Uterus (tissue), 4 donors: ENCODE measurements at places on chromosomes 5 and 9. TPM values are rescaled to one million over a fixed set of nuclear protein-coding genes. Genes with fewer than 3 reads are reported as not detected.
A peak's percentile ranks its signal among the peaks of the same experiment; 100 is the strongest.

- no peak for DNase-seq
Measured at GRCh38 chr9:3969590-3970260, 330.1 kb downstream of the GLIS3 start.

GRCh38 chr5:147669169-147669869, 113.2 kb downstream of the JAKMIP2 start:
- no peak for DNase-seq

DNA sequence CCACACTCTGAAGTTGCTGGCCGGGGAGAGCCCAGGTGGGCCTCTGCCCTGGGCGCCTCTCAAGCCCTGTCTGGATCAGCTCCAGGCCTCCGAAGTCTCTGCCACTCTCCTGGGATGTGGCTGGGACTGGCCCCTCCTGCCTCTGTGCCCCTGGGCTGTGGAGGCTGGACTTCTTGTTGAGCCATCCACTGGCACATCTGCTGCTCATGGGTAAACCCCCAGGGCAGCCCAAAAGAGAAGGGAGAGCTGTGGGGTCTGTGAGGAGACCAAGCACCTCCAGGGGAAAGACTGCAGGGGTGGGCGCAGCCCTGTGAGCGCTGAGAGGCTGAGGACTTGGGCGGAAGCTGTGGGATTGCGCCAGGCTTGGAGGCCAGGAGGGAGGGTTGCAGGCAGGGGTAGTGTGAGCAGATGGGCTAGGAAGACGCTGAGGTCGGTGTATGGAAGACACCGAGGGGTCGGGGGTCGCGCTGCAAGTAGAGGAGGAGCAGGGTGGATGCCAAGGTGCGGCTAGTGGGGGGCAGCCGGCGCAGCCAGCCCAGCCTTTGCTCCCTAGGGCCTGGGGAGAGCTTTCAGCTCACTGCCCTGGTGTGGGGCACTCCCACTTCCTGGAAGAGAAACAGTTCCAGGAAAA, 118.1 kb downstream of the WNK2 start:
- peak; percentile 10 for DNase-seq

The PPP2R2B gene
- total RNA-seq = not detected

- DNase-seq = no peak
Measured at GRCh38 chr9:88056876-88057275, 81.4 kb downstream of the SPATA31C2 start.

DNA sequence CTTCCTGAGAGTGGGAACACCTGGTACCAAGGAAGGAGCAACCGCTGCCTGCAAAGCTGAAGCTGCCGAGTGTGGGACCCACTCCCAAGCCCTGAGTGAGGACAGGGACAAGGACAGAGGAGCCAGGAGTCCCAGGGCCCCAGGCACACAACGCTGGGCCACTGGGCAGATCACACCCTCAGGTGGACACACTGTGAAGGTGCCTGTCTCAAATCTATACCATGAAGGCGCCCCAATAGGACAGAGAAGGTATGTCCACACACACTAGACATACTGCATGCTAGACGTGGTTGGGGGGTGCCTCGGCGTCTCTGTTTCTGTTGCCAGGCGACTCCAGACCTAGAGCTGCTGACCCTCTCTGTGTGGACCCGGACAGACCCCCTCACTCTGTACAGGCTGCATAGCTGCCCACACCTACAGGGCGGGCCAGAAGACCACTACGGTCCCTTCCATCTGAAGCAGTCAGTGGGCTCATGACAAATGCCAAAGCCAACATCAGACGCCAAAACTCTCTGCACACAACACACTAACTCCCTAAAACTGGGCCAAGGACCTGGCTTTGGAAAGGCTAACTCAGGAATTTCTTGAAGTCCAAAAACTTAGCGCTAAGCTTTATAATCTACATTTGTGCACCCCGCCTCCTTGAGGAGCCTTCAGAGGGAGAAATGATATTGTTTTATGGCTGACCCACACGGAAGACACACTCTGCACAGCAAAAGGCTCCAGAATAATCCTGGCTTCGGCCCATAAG, 60.7 kb downstream of the ROR2 start:
- no peak for DNase-seq

- no peak for DNase-seq
Measured at GRCh38 chr5:83653669-83654068, 67.0 kb downstream of the HAPLN1 start.

The HTR4 gene
- total RNA-seq = 0.26 TPM

DNA sequence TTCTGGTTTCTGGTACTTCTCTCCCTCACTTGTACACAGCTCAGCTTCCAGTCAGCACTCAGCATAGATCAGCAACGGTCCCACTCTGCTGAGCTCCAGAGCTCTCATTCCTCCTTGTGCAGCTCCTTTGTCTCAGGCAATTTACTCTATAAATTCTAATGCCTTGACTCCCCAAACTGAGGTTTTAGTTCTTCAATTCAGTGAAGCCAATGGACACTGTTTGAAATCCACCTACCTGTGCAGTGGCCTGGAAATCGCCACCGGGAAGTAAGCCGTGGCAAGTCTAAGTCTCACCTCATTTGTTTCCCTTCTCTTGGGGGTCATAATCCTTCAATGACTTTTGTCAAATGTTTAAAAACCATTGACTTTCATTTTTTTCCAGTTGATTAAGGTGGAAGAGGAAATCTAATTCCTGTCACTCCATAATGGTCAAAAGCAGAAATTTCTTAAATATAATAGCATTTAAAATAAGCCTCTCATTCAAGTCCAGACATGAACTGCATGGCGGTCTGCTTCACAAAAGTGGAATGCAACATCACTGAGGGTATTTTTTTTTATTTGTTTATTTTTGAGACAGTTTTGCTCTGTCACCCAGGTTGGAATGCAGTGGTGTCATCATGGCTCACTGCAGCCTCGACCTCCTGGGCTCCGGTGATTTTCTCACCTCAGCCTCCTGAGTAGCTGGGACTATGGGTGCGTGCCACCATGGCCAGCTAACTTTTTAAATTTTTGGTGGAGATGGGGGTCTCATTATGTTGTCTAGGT, 79.6 kb downstream of the C7 start:
- no peak for DNase-seq

DNA sequence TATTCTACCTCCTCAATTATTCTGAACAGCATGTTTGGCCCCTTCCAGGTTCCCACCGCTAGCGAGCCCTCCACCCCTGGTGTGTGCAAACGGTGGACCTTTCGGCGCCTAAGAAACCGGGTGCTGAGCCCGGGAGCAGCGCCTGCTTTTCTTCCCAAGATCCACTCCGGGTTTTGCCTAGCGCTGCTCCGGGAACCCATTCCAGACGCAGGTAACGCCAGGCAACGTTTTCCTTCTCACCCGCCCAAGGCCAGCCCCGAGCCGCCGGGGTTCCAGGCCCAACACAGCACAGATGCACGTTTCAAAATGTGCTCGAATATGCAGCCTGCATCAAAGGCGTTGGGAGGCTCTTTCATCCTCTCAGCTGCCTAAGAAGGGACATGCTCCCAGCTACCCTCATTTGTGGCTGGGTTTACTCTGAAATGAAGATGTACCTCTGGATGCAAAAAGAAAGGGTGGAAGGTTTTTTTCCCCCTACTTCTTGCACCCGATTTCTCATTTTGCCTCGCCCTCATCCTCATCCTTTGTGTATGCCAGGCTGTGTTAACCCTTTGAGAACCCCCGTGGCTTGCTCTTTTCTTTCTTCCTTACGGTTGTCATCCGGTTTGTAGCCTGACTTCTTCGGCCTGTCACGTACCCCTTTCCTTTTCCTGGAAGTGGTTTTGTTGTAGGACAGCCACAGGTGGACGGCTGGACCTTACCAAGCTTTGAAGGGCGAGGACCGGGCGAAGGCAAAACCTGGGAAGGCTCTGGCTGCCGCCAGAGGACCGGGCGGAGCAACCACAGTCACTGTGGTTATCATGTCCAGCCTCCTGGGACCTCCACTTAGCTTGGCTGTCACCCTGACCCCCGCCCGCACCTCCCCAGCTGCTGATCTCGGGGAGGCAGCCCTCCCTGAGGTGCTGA, 226.9 kb downstream of the SMARCA2 start:
- DNase-seq = peak; percentile 89

- no peak for DNase-seq
Measured at GRCh38 chr5:107505763-107506534, 164.8 kb downstream of the EFNA5 start.

- DNase-seq = no peak
Measured at GRCh38 chr5:60210810-60211209, 317.3 kb upstream of the PDE4D start.

DNA sequence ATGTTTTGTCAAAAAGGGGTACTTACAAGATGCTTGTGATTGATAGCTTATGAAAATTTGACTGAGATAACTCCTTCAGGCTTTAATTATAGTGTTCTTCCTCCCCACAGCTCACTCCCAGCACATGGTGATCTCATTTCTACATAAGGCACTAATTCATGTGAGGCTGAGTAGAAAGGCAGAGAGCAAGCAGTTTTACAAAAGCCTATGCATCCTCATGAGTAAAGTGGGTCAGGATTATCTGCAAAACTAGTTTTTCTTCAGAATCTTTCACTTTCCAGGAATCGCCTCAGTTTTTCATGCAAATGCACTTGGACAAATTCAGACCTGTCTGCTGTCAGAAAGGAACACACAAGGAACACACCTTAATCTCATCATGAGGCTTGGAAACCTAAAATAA, 92.1 kb upstream of the FBN2 start:
- no peak for DNase-seq

- DNase-seq = no peak
Measured at GRCh38 chr5:139635191-139635590, 13.0 kb upstream of the CXXC5 start.

GRCh38 chr9:16421532-16421931, 448.9 kb downstream of the BNC2 start:
- no peak for DNase-seq

The PALM2AKAP2 gene
- 49.5 TPM for total RNA-seq

The GLRA1 gene
- not detected for total RNA-seq

The STPG3 gene
- total RNA-seq = not detected

- no peak for DNase-seq
Measured at GRCh38 chr9:123268199-123268464, 254 bp downstream of the STRBP start.

- no peak for DNase-seq
Measured at GRCh38 chr9:88370346-88370745, 17.9 kb upstream of the SPIN1 start.

- DNase-seq = no peak
Measured at GRCh38 chr9:17536027-17536426, 42.8 kb upstream of the SH3GL2 start.

The ZNF622 gene
- total RNA-seq = 12.6 TPM

GRCh38 chr9:32581512-32582143, 8.7 kb upstream of the NDUFB6 start:
- DNase-seq = no peak

DNA sequence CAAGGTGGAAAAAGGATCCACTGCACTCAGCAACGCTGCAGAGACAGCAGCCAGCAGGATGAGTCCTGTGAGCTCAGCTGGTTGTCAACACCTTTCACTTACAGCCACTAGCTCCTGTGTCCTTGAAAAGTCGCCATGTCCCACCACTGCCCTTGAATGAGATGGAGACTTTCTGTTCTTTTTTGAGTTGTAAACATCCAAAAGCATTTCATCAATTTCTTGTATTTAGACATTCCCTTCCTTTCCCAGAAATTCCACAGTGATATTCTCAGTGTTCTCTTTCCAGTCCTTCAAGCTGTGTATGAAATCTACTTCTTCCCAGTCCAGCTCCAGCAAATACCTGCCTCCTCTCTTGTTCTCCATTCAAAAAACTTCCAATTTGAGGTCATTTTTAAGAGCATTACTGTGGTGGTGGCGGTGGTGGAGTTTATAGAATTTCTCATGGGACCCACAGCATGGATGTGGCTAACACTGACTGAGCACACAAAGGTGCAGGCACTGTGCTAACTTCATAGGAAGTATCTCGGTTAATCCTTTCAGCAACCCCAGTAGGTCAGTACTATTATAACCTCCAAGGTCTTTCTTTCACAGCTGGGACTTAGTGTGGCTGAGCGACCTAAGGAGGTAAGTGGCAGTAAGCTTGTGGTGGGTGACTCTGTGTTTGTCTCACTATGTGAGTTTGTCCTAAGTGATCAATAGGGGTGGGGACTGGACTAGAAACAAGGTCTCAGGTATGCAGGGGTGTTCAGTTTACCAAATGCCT, 15.0 kb upstream of the GPX3 start:
- DNase-seq = peak; percentile 67

- DNase-seq = no peak
Measured at GRCh38 chr5:134086225-134086942, 28.1 kb upstream of the TCF7 start.

DNA sequence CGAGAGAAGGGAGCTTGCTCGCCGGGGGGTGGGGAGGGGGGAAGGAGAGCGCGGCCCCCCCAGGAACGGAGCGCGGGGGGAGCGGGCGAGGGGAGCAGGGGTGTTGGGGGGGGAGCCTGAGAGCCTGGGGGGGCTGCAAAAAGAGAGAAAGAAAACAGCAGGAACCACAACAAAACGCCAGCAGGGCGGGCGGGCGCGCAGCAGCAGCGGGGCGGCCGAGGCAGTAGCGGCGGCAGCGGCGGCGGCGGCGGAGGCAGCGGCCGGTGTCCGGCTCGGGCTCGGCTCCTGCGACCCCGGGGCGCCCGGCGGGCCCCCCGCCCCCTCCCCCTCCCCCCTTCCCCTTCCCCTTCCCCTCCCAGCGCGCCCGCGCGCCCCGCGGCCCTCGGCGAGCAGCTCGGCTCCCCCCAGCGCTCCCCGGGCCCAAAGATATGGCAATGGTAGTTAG, 1.6 kb downstream of the NR2F1 start:
- DNase-seq = no peak

- no peak for DNase-seq
Measured at GRCh38 chr5:69292306-69292705, 40.3 kb downstream of the CCDC125 start.

The IFNB1 gene
- total RNA-seq = not detected

- no peak for DNase-seq
Measured at GRCh38 chr9:107090218-107090617, 192.9 kb upstream of the RAD23B start.
